ENCODE measurements at places on chromosomes 16 and 17.

DNA sequence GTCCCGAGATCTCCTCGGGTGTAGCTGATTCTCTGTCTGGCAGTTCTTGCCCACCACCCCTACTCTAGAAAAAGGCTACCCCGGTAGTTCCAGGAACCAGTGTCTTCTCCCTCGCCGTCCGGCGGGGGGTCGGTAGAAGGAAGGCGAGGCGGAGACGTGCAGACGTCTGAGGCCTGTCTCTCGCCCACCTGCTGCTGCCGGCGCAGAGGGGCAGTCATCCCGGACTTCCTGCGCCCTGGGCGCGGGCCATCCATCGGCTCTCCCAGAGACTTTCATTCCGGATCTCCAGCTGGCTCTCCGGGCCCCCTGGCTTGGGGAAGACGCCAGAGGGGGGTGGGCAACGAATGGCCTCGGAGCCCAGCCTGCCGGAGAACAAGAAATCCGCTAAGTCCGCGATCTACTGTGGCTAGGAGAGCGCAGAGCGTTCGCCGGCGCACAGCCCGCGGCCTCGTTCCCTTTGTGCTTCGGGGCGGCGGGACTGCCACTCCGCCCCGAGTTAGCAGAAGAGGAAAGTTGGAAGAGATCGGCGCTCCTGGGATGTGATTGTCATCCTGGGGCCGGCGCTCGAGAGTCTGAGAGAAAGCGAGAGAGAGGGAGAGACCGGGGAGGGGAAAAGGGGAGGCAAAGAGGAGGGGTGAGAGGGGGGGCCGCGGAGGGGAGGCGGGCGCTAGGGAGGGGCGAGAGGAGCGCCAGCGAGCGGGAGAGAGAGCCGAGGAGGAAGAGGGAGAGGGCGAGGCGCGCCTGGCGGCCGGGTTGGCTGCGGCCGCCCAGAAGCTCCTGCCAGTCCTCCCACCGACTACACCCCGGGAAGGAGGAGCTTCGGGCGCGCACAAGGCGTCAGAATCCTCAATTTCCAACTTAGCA lies at the start of gene IRX5:
IRX5 (plus strand) TSS at position 861 of the 864 bp plus-strand sequence. CDS start 334 bp downstream, outside the sequence.
- DNase-seq = peak; percentile 99

GRCh38 chr17:75009139-75009724 lies 3.2 kb upstream of the MRPL58 start:
- DNase-seq = no peak

DNA sequence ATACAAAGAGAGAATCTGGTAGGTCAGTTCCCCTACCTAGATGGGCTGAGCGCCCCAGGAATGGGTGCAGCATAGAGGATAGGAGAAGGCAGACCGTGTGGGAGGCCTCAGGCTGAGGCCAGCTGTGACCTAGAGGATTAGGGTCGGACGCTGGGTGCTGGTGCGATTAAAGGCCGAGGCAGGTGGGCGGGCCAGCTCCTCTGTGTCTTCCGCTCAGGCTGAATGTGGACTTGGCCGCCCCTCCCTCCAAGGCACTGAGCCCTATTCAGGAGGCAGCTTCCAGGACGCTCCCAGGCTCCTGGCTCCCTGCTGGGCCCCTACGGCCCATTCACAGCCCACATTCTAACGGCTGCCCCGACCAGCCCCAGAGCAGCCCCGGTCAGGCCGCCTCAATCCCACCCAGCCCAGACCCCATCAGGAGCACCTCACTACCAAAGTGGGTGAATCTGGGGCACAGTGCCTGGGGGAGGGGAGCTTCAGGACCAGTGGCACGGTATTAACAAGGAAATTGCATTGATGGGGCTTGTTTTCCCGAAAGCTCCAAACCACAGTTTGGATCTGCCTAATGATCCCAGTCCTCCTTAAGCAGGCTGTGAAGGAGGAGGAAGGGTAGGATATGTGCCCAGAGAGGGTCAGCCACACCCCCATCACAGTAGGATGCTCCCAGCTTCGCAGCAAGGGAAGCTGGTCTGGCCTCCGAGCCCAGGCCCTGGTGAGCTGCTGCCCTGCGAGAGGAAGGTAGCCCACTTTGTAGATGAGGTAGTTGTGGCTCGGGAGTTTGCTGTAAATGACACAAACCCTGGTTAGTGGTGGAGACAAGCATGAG lies 14.5 kb downstream of the RHBDL3 start:
- no peak for DNase-seq

GRCh38 chr16:57479205-57479975 lies 6.9 kb downstream of the DOK4 start:
- DNase-seq = peak; percentile 81

DNA sequence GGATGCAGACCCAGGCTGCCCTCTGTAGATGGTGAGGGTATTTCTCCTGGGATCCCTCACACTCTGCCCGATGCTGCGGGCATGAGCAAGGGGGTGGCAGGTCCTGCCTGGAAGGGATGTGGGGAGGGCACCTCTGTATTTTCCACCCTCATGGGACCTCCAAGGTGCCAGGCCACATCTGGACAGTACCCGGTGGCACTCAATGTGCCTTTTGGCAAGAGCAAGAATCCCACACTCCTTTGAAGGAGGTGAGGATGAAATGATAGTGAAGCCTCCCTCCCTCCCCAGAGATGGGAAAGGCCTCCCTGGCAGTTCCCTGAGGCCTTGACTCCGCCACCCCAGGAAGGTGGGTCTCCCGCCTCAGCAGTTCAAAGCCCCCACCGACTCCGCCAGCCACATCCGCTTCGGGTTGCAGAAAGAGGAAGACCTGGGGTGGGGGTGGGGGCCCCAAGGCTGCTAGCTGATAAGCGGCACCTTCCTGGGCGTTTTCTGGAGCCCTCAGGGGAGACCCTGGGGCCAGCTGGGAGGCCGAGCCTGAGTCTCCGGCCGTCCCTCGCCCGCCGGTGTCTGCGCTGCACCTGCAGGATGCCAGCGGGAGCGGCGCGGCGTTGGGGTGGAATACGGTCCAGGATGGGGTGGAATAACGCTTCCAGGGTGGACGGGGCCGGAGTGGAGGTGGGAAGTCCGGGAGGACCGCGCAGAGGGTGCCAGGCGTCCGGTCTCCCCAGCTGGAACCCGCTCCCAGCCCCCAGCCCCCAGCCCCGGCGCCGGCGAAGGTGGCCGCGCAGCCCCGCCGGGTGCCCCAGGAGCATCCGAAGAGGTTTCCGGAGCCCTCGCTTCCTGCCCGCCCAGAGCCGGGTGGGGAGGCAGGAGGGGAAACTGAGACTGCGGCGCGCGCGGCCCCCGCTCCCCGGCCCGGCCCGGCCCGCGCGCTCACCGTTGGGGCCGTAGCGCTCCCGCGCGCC lies 718 bp downstream of the ATP2A3 start:
- DNase-seq = no peak

GRCh38 chr17:74414510-74414909 lies 17.4 kb upstream of the GPRC5C start:
- DNase-seq = no peak

GRCh38 chr16:28554634-28555423 lies 1.1 kb downstream of the SGF29 start:
- DNase-seq = no peak

DNA sequence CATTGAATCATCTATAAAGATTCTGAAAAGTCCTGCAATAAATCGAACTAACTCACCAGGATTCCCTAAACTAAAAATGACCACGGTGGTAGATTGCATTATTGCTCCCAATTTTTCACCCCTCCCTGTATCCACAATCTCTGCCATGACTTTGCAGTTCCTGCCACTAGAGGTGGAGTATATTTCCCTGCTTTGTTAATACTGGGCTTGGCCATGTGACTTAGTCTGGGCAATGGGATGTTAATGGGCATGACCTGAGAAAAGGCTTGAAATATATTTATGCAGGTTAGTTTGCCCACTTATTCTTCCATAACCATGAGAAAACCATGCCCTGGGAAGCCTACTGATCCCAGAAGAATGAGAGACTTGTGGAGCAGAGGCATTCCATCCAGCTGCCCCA lies 59.1 kb downstream of the NOG start:
- no peak for DNase-seq

- DNase-seq = peak; percentile 39
Observed at GRCh38 chr17:77999413-78000173, 41.1 kb downstream of the TNRC6C start.

GRCh38 chr17:28878981-28879380 lies 18.6 kb downstream of the FLOT2 start:
- DNase-seq = peak; percentile 27

DNA sequence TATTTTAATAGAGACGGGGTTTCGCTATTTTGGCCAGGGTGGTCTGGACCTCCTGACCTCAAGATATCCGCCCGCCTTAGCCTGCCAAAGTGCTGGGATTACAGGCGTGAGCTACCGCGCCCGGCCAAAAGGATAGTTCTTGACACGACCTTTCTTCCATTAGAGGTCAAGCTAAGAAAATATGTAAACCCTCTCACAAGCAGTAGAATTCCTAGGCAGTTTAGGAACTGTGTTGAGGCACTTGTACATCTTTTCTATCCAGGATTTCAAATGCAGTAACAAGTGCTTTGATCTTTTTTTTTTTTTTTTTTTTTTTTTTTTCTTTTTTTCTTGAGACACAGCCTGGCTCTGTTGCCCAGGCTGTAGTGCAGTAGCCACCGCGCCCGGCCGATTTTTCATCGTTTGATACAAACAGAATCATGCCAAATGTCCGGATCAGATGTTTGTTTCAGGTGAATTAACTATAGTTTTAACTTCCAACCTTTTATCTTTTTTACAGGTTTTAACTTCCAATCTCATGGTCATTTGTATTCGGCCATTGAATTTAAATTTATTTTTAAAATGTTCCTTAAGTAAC lies 1.5 kb upstream of the ARL6IP1 start:
- DNase-seq = no peak

GRCh38 chr17:81287152-81287551 lies 8.0 kb downstream of the SLC38A10 start:
- DNase-seq = no peak

DNA sequence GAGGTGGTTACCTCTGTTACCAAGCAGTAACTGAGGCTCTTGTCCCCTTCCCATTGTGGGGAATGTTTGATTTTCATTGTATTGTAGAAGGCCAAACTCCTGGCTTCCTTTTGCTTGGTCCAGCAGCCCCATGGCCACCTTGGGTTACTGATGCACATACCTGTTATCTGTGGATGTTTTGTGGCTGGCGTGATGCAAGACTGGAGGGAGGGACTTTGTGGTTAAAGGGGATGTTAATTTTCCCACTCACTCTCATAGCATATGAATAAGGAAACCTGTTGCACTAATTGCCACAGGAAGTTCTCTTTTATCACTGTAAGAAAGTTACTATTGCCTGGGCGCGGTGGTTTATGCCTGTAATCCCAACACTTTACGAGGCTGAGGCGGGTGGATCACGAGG lies 168.6 kb upstream of the HS3ST4 start:
- no peak for DNase-seq

DNA sequence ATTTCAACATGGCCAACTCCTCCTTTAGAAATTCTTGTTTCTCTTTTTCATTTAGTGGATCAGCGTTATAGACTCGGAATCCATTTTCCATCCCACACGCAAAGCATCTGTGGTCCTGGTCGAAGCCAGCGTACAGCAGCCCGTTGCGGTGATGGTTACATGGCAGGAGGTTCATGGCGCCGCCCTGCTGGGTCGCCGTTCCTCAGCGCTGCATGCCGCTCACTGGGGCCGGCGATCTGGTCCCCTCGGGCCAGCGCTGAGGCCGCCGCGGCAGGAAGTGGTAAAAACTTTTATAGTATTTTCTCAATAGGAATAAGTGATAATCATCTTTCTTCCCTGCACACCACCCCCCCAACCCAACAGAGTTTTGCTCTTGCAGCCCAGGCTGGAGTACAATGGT lies 29.9 kb upstream of the RHOT1 start:
- DNase-seq = no peak

- DNase-seq = peak; percentile 81
Observed at GRCh38 chr17:17685775-17686291, 4.6 kb downstream of the RAI1 start.

DNA sequence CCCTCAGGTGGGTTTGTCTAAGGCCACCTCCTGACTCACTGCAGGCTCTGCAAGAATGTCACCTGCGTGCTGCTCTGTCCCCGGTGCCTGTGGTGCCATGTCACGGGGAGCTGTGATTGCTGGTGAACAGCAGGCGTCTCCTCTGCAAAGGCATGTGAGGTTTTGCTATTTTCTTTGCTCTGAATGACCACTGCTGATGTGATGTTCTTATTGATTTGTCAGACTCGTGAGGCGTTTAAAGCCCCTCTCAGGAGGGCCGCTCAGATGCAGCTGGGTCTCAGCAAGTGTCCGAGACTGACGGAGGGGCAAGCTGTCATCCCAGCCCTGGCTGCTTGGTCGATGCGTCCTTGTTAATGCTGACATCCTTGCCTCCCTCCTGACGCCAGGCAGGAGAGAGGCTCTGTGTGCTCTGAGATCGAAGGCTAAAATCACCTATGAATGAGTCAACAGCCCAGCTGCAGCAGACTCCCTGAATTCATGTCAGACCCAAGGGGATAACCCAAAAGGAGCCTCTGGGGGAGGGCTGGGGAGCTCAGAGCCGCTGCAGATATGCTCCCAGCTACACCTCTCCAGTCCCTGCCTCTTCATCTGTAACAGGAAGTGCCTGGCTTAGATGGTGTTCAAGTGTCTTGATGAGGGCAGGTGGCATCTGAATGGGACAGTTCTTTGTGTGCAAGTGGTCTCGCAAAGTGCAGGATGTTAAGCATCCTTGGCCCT lies 11.8 kb upstream of the PEMT start:
- no peak for DNase-seq

GRCh38 chr17:14312522-14312921 lies 11.6 kb downstream of the HS3ST3B1 start:
- no peak for DNase-seq

GRCh38 chr17:3032258-3033247 lies 30.9 kb downstream of the OR1D5 start:
- no peak for DNase-seq

DNA sequence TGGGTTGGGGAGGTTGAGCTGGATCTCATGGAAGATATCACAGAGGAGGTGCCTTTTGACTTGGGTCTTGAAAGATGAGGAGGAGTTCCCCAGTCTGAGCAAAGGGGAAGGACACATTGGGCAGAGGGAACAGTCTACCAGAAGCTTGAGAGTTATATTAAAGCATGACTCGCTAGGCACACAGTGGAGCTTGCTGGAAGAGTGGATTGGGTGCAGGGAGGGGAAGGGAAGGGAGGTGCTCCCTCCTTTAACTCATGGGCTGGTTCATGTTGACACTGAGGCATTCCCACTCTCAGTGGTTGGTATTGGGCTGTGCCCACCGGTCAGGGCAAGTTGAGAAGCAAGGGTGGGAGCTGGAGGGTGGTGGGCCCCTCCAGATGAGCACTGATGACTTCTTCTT lies 5.9 kb downstream of the TMEM98 start:
- no peak for DNase-seq

- peak; percentile 26 for DNase-seq
Observed at GRCh38 chr16:2486645-2487516, 12.0 kb downstream of the TBC1D24 start.

- no peak for DNase-seq
Observed at GRCh38 chr17:30116345-30116660, 313 bp upstream of the NSRP1 start.

- peak; percentile 42 for DNase-seq
Observed at GRCh38 chr17:32912218-32912897, 15.6 kb upstream of the TMEM98 start.

GRCh38 chr17:14351493-14351892 lies 50.6 kb downstream of the HS3ST3B1 start:
- no peak for DNase-seq

All from fibroblast of skin of right biceps (primary cell).